Left lung (tissue), 14 donors: ENCODE measurements at places on chromosomes 12 and 14. TPM values are rescaled to one million over a fixed set of nuclear protein-coding genes. Genes with fewer than 3 reads are reported as not detected.

The COL2A1 gene
- polyA plus RNA-seq, result 66.1 TPM

DNA sequence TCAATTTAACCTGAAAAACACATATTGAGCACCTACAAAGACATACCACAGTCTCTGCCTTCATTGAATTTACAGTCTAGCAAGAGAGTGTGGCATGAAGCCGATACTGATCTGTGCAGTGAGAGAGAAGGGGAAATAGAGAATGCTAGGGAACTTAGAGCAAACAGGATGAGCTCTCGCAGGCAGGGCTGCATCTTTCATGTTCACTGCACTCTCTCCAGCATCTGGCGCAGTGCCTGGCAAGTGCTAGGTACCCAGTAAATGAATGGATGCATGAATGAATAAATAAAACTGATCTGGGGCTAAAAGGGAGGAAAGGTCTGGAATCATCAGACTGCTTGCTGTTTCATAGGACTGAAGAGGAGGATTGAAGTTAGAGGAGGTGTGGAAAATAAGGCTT is 256.5 kb upstream of the NPAS3 start:
- no peak for DNase-seq

DNA sequence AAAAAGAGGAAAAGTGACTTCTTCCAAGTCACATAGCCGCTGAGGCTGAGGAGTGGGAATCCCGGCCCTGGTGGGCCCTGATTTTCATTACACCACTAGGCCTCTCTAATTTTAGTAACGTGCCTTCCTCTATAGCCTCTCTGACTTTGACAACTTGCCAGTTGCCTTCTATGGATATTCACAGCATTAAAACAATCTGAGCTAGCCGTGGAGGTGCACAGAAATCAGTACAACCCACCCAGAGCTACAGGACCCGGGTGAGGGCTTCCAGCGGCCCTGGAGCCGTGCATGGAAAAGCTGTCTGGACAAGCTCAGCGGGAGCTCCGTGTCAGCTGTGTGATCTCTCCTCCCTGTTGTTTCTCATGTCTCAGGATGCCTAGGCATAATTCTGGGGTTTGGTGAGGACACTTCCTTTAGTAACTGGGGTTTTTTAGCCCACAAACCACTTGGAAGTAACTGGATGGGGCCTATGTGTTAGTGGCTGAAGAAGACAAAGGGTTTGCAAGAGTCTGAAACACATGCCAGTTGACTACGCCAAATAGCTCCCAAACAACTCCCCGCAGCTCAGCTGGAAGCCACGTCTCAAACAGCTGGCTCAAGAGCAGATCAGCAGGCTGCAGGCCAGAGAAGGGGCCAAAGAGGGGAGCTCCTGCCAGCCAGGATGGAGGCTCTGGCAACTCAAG is 53.0 kb downstream of the SSH1 start:
- peak; percentile 91 for DNase-seq

- no peak for DNase-seq
Measured at GRCh38 chr12:98022961-98023360, 492.4 kb upstream of the TMPO start.

DNA sequence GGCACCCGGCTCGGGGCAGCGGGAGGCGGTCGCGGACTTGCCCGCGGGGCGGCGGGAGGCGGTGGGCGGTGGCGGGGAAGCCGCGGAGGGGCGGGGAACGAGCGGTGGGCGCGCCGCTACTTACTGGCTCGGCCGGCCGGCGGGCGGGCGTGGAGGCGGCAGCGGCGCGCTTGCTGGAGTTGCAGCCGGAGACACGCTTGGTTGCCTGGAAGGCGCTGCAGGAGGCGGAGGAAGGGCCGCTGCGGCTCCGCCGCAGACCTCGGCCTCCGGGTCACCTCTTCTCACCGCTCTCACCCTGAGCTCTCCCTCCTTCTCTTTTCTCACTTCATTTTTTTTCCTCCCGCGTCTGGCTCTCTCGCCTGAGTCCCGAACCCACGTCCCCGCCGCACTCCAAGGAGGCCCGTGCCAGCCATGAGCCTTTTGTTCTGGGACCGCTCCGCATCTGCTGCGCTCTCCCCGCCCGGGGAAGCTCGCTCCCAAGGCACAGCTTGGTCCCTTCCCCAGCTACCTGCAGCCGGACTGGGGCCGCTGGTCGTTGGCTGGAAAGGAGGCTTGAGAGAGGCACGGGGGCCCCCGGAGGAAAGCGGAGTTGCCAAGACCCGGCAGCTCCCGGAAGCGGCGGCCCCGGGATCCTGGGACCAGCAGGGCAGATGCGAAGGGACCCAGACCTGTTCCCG is 592 bp upstream of the KCNK10 start:
- no peak for DNase-seq

GRCh38 chr14:21703357-21704326 is 30.0 kb upstream of the OR4E1 start:
- no peak for DNase-seq
